ENCODE measurements at places on chromosomes 16 and 17. TPM values are rescaled to one million over a fixed set of nuclear protein-coding genes. Genes with fewer than 3 reads are reported as not detected.

STAC2 gene
- 0.07 TPM for total RNA-seq

C16orf92 gene
- total RNA-seq, result not detected

KRTAP17-1 gene
- not detected for total RNA-seq

PNMT gene
- total RNA-seq, result not detected

GAST gene
- total RNA-seq, result not detected

PRAC1 gene
- not detected for total RNA-seq

TMEM204 gene
- total RNA-seq, result not detected

USP43 gene
- total RNA-seq, result 1.7 TPM

C17orf50 gene
- not detected for total RNA-seq

CCL11 gene
- total RNA-seq, result not detected

NOTUM gene
- 3.2 TPM for total RNA-seq

SLC16A5 gene
- not detected for total RNA-seq

SLC4A1 gene
- total RNA-seq, result not detected

GUCY2D gene
- total RNA-seq, result not detected

DBNDD1 gene
- 10.9 TPM for total RNA-seq

PHOSPHO1 gene
- total RNA-seq, result not detected

ABCA6 gene
- not detected for total RNA-seq

TMEM88 gene
- total RNA-seq, result 0.49 TPM

KRT25 gene
- total RNA-seq, result not detected

LMF1 gene
- total RNA-seq, result 2.8 TPM

MYH8 gene
- not detected for total RNA-seq

KRTAP9-3 gene
- total RNA-seq, result not detected

KRTAP2-3 gene
- 3.2 TPM for total RNA-seq

GABARAP gene
- 575 TPM for total RNA-seq

MPP2 gene
- total RNA-seq, result 4.4 TPM

CBLN1 gene
- not detected for total RNA-seq

NHLRC4 gene
- total RNA-seq, result not detected

MMP2 gene
- 108 TPM for total RNA-seq

EFCAB13 gene
- 3.1 TPM for total RNA-seq

SSTR5 gene
- total RNA-seq, result not detected

OR1F1 gene
- total RNA-seq, result not detected

GNG13 gene
- total RNA-seq, result not detected

HSF4 gene
- 0.49 TPM for total RNA-seq

ABCC12 gene
- total RNA-seq, result not detected

CHST5 gene
- total RNA-seq, result not detected

CLEC18C gene
- total RNA-seq, result not detected

CHST6 gene
- total RNA-seq, result 1.4 TPM

LITAFD gene
- not detected for total RNA-seq

PLA2G10 gene
- total RNA-seq, result not detected

IL17C gene
- not detected for total RNA-seq

RAD51D gene
- 8.4 TPM for total RNA-seq

SRCIN1 gene
- not detected for total RNA-seq

KCTD19 gene
- total RNA-seq, result 0.84 TPM

CNTNAP1 gene
- total RNA-seq, result 11.8 TPM

WFDC1 gene
- 0.52 TPM for total RNA-seq

DNAAF8 gene
- 0.81 TPM for total RNA-seq

SECTM1 gene
- total RNA-seq, result 30.2 TPM

USB1 gene
- 74.4 TPM for total RNA-seq

CACNG1 gene
- not detected for total RNA-seq

KCTD11 gene
- total RNA-seq, result 7.1 TPM

LGALS3BP gene
- 1,162 TPM for total RNA-seq

MRPL28 gene
- total RNA-seq, result 177 TPM

MYO15A gene
- total RNA-seq, result not detected

KRTAP4-12 gene
- not detected for total RNA-seq

ATP6V0C gene
- total RNA-seq, result 80.0 TPM

CD300E gene
- not detected for total RNA-seq

EPX gene
- not detected for total RNA-seq
